ENCODE measurements at places on chromosomes 1 and 21. TPM values are rescaled to one million over a fixed set of nuclear protein-coding genes. Genes with fewer than 3 reads are reported as not detected.

- DNase-seq: no peak
These were observed 59.0 kb downstream of the ZBTB17 start for GRCh38 chr1:15916916-15917315.

VSIG8 gene
- not detected for total RNA-seq

DNA sequence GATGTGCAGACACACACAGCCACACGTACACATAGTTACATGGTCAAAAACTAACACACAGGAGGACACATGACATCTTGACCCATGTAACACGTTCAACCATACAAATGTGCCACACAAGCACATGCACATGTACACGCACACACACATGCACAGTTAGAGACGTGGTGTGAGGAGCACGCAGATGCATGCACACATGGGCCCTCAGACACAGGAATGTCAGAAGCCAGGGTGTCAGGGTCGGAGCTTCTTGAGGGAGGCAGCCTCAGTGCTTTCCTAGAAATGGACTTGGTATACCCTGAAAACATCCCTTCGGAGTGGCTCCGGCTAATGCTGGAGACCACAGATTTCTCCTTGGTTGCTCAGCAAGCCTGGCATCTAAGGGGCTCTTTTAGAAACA lies 114.3 kb downstream of the DMRTB1 start:
- DNase-seq: peak; percentile 32

GRCh38 chr21:36964398-36964797 lies 2.1 kb downstream of the HLCS start:
- no peak for DNase-seq

GRCh38 chr1:3945916-3946840 lies 46.1 kb upstream of the C1orf174 start:
- DNase-seq: no peak

DNA sequence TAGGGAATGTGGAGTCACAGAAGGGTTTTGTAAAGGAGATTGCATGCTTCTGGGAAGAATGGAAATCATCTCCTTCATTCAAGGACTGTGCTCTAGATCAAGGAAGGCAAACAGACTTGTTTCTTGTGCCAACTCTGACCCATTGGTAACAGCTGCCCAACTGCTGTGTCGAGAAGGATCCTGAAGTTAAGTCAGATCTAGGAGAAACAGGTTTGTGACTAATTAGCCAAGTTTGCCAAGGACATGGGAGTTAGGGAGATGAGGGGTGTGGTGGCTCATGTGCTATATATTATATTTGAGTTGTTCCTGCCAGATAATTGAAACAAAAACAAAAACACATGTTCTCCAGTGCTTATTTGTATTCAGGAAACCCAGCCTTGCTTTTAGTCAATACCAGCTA lies 251.2 kb upstream of the USP24 start:
- no peak for DNase-seq

OR2T2 gene
- total RNA-seq: not detected

DNA sequence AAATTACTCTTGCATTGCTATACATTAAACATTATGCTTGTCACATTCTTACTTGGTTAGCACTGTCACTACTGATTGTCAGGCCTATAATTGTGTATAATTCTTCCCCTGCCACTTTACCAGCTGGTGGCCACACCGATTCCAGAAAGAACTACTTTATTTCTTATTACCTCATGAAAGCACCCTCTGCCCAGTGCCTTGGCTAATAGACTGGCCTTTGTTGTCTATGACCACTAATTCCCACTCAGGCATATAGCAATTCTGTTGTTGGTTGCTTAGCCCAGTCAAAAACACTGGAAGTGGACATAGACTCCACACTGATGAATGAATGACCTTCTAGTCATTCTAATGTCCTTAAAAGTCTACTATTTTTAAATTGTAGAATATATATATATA lies 35.6 kb downstream of the MRPL39 start:
- no peak for DNase-seq

DNA sequence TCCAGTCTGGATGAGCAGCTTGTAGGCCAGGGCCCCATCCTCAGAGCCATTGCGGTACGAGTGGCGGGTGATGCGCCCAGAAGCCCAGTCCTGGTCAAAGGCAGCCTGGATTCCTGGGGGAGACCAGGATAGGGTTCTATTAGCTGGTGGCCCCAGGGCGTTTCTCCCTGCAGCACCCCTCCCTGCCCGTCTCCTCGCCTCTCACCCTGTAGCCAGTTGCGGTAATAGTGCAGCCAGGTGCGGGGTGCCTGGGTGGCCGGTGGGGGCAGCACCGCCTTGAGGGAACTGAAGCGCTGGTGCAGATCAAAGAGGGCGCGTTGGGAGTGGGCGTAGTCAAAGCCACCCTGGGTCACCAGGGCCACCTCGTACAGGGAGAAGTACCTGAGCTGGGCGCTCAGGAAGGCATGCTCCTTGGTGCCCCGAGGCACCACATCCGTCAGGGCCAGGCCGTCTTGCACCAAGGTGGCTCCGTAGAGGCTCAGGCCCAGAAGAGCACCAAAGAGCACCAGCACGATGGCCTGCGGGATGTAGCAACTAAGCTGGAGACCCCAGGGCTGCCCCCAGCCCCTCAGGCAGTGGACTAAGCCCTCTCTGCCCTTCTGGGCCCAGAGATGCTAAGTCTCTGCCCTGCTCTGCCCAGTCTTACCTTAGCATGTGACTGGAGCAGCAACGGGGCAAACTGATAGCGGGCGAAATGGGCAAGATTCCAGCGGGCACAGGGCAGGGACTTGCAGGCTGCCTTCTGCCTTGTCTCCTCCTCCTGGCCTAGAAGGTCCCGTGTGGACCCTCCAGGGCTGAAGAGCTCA lies 15.7 kb downstream of the PTCH2 start:
- no peak for DNase-seq

DNA sequence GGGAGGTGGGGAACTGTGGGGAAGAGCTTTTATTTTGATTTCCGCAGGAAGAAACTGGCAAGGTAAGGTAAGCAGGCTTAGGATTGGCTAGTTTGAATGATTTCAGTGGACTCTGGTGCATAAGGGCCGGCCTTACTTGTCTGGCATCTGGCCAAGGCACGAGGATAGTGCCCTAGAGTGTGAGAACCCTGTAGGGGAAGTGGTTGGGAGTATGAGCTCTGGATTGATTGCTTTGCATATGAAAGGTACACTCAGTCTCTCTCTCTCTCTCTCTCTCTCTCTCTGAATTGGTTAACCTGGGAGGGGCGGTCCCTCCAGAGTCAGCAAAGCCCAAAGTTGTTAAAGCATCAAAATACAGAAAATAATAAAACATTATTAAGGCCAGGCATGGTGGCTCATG lies 463.0 kb downstream of the SIPA1L2 start:
- no peak for DNase-seq

HLX gene
- not detected for total RNA-seq

CSF1 gene
- total RNA-seq: 12.7 TPM

GRCh38 chr1:114728553-114728952 lies 12.0 kb upstream of the NRAS start:
- DNase-seq: no peak

- DNase-seq: peak; percentile 48
These were observed 14.2 kb downstream of the UTP11 start for GRCh38 chr1:38026592-38027200.

MROH9 gene
- not detected for total RNA-seq

DNA sequence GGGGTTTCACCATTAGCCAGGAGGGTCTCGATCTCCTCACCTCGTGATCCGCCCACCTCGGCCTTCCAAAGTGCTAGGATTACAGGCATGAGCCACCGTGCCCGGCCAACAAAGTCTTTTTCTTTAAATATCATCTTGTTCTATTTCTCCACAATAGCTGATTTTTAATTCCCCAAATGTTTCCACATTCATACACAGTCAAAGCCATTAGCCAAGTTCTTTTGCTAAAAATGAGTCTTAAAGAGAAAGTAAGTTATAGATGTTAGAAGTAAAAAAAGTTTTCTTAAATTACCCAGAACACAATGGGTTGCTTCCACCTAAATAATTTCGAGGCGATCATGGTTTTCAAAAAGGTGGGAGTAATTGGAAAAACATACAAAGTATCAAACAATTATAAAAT lies 30.6 kb downstream of the C2CD2 start:
- DNase-seq: no peak

- DNase-seq: peak; percentile 28
These were observed 5.3 kb downstream of the HES2 start for GRCh38 chr1:6414443-6414844.

DNA sequence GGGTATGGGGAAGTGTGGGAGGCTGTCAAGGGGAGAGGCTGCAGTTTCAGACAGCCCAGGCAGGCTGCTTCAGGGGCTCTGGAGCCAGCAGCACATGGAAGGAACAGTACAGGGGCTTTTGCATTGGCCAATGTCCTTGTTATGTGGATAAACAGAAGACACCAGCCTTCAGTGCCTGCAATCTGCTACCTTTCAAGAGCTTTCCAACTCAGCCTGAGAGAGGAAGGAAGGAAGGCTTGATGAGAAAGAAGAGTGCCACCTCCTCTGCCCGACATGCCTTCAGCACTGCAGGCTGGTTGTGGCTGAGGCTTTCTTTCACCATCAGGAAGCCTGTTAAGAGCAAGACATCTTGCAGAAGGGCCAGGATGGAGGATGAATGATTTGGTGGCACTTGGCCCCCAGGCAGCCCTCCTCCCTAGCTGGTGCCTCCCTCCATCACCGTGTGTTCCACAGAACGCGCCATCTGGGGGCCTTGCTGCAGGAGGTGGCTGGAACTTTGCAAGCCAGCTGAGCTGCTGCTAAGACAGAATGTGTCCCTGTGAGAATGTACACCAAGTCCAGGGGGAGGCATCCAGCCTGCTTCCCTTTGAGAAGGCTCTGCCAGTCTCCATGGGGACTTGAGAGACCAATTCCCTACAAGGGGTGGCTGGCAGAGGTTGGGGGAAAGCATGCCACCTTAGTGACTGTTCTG lies 372.4 kb upstream of the PROX1 start:
- DNase-seq: peak; percentile 75

- DNase-seq: no peak
These were observed 8.2 kb upstream of the RNF223 start for GRCh38 chr1:1082239-1082775.

- DNase-seq: no peak
These were observed 78.2 kb upstream of the FGGY start for GRCh38 chr1:59218521-59219236.

GRCh38 chr1:116020668-116021272 lies 44.5 kb downstream of the SLC22A15 start:
- peak; percentile 61 for DNase-seq

- no peak for DNase-seq
These were observed 21.2 kb upstream of the PLA2G2C start for GRCh38 chr1:20207546-20207945.

DNA sequence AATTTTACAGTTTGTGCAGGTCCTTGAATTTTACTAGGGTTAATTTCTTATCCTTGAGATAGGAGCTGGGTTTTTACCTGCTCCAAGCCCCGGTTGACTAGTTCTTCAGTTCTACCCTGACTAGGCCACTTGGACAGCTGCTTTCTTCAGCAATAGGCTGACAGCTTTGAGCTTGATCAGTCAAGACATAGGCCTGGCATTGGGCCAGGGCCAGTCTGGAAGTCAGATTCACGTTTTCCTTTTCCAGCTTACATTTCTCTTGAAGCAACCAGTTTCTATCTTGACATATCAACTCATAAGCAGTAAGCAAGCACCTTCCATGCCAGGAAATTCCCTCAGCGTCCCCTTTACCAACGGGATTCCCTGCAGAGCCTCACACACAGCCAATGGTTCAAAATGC lies 63.7 kb upstream of the AJAP1 start:
- DNase-seq: no peak

DNA sequence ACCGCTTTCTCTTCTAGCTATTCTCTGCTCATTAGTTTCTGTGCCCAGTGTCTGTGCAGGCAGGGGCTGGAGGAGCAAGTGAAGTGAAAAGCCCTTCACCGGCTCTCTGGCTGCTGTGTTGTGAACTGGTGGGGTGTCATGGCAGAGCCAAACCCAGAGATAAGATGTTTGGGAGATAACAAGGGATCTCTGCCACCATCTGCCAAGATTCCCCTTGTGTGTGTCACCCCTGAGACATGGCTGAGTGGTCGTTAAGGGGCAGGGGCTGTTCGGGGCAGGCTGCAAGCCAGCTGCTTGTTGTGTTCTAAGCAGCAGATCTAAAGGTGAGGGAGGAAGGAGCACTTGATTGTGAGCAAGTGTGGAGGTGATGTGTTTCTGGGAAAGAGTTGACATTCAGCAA lies 24.5 kb downstream of the CNIH3 start:
- DNase-seq: no peak

DNA sequence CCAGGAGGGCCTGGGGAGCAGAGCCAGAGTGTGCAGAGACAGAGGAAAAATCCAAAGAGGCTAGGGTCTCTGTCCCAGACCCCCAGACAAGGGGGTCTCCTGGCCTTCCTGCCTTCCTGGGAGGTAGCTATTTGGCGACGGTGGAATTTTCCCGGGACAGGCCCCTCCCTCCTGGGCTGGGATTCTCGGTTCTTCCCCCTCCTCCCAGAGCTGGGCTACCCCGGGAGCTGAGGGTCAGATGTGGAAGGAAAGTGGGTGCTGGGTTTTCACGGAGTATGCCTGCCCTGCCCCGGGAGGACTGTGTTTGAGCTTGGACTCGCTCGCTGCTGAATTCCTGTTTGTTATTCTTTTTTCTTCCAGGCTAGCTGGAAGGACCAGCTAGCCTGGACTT lies 759 bp downstream of the AMPD2 start:
- peak; percentile 57 for DNase-seq

FAM72D gene
- 12.6 TPM for total RNA-seq

GRCh38 chr1:29341936-29342335 lies 105.6 kb downstream of the PTPRU start:
- DNase-seq: peak; percentile 7

ZNF670 gene
- total RNA-seq: 11.4 TPM

DNA sequence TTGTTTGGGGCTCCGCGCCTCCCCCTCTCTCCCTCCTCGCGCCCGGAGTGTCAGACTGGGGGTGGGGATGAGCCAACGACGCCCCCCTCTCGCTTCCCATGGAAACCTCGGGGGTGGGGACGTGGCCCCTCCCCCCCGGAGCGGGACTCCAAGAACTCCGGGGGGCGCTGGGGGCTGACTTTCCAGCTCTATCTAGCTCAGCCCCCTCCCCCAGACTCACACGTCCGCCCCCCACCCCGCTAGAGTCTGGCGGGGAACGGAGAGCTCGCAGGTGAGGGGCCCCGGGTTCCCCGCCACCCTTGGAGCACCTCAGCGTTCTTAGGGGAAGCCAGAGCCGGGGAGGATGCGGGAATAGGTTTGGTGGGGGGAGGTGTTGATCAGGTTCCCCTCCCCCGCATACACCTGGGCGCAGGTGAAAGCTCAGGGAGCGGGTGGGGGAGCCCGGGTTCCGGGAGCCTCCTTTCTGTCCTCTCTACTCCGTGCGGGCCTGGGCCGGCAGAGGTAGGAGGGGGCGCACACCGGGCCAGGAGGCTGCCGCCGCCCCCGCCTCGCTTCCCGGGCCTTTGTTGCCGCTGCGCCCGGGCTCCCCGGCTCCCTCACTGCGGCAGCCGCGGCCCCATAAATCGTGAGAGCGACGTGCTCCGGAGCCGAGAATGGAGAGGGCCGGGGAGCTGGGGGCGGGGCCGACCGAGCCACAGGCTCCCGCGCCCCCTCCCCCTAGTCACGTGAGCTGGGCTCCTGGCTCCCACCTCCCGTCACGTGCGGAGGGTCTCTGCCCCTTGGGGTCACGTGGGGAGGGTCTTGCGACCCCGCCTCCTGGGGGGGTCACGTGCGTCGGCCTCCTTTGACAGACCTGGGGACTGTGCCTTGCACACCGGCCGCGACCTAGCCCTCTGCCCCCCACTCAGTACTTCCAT lies 1.9 kb downstream of the EFNA3 start:
- no peak for DNase-seq

- DNase-seq: no peak
These were observed 48.0 kb downstream of the PRKAB2 start for GRCh38 chr1:147124266-147124665.

- DNase-seq: no peak
These were observed 10.1 kb upstream of the XCL2 start for GRCh38 chr1:168553680-168554553.

- peak; percentile 99 for DNase-seq
These were observed 40.9 kb upstream of the PPIAL4F start for GRCh38 chr1:144551543-144552424.

C1orf167 gene
- not detected for total RNA-seq

NBPF6 gene
- not detected for total RNA-seq

SYNC gene
- 6.5 TPM for total RNA-seq

Measured in G401 (cell line).